ENCODE measurements at places on chromosomes 12 and 14.

DNA sequence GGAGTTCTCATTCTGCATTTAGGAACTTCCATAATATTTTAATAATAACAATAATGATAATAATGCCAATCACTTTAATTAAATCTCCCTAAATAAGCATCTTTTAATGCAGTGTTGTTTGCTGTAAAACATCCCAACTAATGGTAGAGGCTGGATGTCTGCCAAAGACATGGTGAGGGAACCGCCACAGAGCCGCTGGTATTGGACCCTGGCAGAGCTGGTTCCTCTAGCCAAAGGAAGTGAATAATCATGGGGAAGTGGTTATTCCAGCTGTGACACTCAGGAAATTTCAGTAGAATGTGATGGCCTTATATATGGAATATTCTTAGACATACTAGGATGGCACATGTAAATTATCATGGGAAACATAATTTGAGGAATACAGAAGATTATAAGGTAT is 483.3 kb downstream of the ZFP36L1 start:
- no peak for DNase-seq

DNA sequence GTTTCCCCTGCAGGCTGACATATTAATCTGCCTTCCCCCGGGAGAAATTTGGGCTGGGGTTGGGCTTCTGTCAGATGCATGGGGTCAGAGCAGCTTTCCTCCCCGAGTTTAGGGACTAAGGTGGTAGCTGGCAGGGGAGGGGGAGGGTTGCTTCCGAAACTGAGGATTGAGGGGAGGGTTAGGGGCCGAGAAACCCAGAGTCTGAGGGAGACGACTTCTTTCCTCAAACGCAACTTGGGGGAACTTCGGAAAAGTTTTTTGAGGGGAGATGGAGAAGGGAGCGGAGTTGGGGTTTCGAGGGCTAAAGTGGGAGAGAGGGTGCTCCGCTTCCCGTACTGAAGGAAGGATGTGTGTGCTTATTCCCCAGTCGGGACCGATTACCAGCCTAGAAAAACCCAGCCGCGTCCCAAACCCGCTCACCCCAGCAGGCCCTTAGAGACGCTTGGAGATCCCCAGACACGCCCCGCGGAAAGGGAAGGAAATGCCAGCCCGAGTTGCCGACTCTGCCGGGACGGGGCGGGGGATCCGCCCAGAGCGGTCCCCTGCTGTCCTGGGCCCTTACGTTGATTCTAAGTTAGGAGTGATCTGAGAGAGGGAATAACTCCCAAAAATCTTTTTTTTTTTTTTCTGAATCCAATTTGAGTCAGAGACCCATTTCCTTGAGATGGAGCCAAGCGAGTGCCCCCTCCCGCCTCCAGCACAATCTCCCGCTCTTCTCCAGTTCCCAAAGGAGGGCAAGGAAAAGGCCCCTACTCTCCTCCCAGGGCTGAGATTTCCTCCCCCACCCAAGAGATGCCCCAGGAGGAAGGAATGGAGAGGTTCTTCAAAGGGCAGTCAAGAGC is 61.9 kb downstream of the SMUG1 start:
- peak; percentile 53 for DNase-seq

- DNase-seq: peak; percentile 20
Observed at GRCh38 chr12:108129017-108129812, at the start of gene WSCD2. Gene WSCD2, plus strand, starts transcription at chr12:108129288. Its CDS starts 66,545 bp downstream, at chr12:108195833.

DNA sequence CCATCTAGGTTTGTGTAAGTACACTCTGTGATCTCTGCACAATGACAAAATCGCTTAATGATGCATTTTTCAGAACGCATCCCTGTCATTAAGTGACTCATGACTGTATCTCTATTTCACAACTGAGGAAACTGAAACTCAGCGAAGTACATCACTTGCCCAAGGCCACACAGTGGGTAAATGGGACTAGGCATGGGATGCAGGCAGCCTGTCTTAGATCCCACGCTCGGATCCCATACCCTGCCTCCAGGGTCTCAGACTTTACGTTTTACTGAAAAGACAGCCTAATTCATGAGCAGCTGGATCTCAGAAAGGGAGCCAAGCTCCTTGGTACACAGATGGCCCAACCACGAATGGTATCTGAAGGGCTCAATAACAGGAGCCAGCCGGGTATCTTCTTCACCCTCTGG is 2.4 kb upstream of the MLEC start:
- DNase-seq: peak; percentile 48

DNA sequence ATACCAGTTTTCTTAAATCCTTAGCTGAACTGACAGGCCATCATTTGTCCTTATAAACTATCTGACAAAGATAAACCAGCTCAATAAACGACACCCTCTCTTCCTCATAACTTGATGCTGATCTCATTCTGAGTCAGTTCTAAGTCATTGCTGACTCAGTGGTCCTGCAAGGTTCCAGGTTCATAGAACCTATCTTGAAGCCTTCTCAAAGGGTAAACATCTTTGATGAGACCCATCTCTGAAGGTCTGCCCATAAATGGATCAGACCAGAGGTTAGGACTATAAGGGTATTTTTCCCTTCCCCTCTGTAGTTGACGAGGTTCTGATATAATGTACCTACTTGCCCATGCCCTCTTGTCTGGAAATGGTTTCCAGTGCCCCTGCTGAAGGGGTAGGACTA is 11.9 kb downstream of the NAA25 start:
- DNase-seq: peak; percentile 44

DNA sequence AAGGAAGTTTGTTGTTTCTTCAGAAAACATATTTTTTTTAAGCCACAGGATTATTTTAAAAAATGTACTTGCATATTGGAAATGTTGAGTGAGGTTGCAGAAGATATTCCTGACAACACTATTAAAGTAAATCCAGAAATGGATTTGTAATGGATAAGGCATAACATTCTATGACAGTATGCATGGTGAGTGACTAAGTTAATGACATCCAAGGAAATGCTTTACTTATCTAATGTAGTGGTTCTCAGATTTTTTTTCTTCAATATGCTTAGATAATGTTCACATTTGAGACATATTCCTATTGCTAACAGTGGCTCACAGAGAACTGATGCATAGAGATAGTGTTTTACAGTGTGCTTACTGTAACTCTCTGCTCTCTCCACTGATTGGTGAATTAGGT is 49.4 kb downstream of the ZDHHC17 start:
- DNase-seq: no peak

DNA sequence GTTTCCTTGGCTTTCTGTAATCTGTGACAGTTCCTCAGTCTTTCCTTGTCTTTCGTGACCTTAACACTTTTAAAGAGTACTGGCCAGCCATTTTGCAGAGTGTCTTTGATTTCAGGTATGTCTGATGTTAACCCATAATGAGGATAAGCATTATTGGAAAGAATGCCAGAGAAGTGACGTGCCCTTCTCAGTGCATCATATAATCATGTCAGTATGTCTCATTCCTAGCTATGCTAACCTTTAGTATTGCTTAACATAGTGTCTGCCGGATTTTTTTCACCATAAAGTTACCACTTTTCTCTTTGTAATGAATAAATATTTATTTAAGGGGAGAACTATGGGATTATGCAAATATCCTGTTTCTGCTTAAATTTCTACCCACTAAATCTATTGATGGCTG is 28.5 kb downstream of the RERG start:
- DNase-seq: no peak

GRCh38 chr12:124224535-124225110 is 70.3 kb upstream of the RFLNA start:
- DNase-seq: no peak

DNA sequence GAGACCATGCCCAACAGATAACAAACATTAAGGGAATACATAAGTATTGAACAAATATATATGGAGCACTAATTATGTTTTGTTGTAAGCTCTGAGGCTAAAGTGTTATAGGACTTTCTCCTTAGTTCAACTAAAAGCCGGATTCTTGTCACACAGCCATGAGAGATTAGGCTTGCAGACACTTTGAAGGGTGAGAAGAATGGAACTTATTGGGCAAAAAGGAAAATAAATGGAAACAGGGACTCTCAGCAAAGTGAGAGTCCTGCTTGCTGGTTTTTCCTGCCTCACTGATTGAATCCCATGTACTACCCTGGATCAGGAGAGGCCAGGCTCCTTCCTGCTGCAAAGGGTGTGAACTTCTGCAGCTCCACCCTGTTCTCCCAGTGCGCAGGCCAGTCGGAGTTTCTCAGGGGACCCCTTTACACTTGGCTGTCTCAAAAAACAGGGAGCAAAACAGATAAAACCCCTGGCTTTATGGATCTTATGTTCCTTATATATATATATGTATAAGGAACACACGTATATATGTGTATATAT is 77.1 kb upstream of the FUT8 start:
- DNase-seq: no peak

DNA sequence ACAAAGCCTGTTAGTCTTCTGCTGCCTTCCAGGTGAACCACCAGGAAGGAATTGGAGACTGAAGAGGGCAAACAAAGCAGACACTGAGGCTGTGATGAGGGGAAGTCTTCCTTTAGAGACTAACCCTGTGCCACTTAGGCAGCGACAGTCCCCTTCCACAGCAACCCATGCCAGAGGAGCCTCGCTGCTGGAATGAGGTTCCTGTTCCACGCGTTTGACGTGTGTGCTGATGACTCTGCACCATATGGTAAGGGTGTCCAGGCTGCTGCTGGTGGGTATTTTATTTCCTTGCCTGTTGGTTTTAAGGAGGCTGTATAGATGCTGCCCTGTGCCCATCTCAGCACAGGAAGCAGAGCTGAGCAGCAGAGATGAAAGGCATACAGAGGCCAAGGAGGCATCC is 361.9 kb upstream of the FKBP4 start:
- DNase-seq: no peak

DNA sequence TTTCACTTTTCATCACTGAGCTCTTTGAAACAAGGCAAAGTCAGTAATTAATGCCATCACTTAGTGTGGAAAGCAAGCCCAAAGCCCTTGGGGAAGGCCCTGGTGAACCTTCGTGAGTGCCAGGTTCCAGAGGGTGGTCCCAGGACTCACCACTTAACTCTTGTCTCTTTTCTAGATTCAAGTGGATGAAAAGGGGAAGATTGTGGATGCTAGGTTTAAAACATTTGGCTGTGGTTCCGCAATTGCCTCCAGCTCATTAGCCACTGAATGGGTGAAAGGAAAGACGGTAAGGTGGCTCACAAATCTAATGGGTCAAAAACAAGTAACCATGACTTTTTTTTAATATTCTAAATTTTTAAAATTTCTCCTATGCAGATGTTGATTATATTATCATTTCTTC is 2.8 kb downstream of the ISCU start:
- no peak for DNase-seq

- peak; percentile 45 for DNase-seq
Observed at GRCh38 chr12:118136559-118137003, 657 bp downstream of the PEBP1 start.

- DNase-seq: peak; percentile 60
Observed at GRCh38 chr14:69648480-69649451, 37.4 kb downstream of the SUSD6 start.

- no peak for DNase-seq
Observed at GRCh38 chr14:60195179-60195810, 30.1 kb upstream of the DHRS7 start.

GRCh38 chr12:52216100-52216499 is 16.9 kb upstream of the KRT7 start:
- no peak for DNase-seq

DNA sequence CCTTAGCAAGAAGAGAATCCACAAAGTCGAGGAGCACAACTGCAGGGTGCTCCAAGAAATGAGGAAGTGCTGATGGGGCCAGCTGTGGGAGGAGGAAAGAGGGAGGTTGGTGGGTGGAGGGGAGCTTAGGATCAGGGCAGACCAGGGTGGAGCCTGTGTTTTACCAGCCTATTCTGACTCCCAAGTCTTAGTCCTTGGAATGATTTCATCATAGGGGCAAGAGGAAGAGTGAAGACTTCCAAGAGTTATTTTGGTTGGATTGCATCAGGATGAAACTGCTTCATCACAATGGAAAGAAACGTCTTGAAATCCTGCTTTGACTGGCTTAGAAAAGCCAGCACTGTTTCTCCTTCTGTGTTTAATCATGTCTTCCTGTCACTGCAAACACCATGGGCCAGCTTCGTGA is 194.0 kb downstream of the DPF3 start:
- DNase-seq: peak; percentile 96

DNA sequence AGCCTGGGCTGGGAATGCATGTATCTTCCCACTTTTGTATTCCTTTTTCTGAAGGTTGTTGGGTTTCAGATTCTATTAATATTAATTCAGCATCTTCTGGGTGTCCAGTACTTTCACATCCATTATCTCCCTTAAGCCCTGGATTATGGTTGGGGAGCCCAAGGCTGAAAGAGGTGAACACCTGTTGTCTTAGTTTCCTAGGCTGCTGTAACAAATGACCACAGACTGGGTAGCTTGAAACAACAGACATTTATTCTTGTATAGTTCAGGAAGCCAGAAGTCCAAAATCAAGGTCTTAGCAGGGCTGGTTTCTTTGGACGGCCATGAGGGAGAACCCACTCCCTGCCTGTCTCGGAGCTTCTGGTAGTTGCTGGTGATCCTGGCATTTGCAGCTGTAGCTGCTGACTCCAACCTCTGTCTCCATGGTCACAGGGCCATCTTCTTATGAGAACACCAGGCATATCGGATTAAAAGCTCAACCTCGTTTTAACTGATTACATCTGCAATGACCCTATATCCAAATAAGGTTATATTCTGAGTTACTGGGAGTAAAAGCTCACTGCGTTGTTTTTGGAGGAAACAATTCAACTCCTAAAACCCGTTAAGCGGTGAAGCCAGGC is 68.2 kb upstream of the CLMN start:
- DNase-seq: no peak

GRCh38 chr14:91417983-91418386 is 365 bp upstream of the CCDC88C start:
- no peak for DNase-seq

DNA sequence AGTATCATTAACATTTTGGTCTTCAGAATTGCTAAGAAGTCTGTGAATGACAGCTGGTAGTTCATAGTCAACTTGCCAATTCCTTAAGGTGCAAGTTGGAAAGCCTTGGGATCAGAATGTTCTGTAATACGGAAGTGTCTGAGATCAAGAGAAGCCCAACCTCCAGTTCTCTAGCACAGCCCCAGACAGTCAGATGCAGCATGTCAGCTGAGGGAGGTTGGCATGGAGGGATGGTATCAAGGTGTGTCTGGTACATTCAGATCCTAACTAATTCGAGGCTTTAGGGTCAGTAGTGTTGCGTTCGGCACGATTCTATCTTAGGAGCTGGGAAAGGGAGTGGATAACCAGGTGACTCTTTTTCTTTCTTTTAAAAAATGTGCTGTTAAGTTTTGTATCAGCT is 38.3 kb downstream of the FNTB start:
- no peak for DNase-seq

DNA sequence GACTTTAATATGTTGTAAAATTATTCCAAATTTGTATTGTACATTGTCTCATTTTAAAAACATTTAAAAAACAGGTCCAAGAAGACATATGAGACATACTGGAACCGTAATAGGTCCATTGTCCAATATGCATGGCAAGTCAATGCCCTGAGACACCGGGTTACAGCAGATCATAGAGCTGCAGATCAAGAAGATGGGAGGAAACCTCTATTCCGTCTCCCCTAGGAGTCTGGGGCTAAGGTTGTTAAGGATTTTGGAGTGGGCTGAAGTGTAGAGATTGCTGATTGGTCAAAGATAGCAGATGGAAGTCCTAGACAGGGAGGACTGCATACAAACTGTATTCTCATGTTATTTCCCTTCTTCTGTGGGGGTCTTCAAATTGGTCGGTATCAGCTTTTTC is 108.3 kb upstream of the PLEKHA5 start:
- no peak for DNase-seq

GRCh38 chr12:132023658-132024057 is 73.9 kb downstream of the EP400 start:
- DNase-seq: no peak
